Keratinocyte (primary cell): ENCODE measurements at places on chromosomes 16 and 17.

GRCh38 chr16:59124056-59124455 lies 389.9 kb upstream of the GOT2 start:
- DNase-seq = no peak

- DNase-seq = no peak
Measured at GRCh38 chr16:84838383-84838948, 18.7 kb downstream of the CRISPLD2 start.

- no peak for DNase-seq
Measured at GRCh38 chr16:11079652-11080187, 135.4 kb downstream of the CLEC16A start.

DNA sequence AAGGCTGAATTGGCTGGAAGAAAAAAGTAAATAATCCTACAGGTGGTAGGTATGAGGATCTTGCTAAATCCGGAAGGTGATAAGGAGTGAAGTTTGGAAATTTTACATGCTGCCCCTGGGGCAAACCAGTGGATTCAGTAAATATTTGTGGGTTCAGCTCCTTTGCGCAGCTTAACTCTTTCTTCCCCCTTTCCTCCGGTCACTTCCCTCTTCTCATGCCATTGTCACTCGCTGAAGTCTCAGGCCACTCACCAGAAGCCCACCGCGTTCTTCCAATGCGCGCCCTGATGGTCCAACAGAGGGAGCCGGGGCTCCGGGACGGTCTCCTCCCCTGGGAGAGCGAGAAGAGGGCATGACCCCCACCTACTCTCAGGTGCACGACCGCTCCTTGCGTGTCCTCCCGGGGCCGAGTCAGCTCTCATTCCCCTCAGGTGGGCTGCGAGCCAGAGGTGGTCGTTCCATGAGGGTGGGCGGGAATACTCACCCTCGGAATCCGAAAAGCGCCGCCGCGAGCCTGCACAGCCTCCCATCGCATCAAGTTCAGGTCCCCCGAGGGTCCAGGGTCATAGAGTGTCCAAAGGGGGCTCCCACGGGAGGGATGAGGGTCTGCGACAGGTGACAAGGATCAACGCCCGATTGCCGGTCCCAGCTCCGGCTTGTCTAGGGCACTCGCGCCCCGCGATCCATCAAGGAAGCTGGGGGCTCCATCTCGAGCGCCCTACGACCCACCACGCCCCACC lies 474 bp downstream of the CLN3 start:
- no peak for DNase-seq

DNA sequence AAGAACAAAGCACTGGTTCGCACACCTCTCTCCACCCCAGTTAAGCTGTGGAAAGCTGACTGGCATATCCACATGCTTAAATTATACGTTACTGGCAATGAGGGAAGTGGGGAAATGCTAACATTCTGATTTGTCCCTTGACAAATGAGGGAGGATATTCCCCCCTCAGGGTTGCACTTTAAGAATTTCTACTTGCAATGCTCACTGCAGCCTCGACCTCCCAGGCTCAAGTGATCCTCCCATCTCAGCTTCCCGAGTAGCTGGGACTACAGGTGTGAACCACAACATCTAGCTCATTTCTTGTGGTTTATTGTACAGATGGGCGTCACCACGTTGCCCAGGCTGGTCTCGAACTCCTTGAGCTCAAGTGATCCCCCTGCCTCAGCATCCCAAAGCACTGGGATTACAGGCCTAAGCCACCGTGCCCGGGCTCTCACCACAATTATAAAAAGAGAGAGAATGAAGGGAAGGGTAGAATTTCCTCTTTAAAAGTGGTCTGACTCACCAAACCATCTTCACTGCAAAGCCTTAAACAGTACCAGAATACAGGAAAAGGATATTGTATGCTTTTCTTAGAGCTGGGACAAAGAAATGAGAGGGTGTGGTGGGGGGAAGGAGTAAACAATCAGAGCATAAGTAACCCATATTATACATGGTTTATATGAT lies 38.9 kb downstream of the KANSL1 start:
- DNase-seq = no peak

- DNase-seq = no peak
Measured at GRCh38 chr16:14002416-14002990, 68.6 kb upstream of the MRTFB start.

GRCh38 chr16:84795329-84796053 lies 24.3 kb upstream of the CRISPLD2 start:
- no peak for DNase-seq

DNA sequence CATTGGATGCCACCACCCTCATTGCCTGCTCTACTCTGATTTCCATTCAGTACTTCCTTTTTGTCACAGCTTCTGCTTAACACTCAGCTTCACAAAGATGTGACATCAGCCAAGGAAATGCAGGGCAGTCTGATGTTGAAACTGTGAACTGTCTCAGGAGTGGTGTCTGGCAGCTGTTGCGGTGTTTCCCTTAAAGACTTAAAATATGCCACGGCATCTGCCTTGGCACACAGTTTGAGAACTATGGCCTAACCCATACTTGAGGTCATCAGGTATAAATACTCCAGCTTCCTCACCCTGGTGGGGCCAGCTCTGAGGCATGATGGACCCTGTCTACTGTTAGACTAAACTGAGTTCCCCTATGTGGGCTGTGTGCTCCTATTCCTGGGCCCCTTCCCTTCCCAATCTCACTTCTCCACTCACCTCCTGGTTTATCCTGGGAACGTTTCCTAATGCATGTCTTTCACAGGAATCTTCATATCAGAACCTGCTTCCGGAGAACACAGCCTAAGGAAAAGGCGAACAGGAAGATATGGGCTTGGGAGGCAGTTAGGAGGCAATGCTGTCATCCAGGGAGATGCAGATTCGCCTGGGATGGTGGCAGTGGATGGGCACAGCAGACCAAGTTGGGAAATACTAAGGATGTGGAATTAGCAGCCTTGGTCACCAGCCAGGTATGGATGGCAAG lies 96.5 kb downstream of the WSCD1 start:
- DNase-seq = no peak

DNA sequence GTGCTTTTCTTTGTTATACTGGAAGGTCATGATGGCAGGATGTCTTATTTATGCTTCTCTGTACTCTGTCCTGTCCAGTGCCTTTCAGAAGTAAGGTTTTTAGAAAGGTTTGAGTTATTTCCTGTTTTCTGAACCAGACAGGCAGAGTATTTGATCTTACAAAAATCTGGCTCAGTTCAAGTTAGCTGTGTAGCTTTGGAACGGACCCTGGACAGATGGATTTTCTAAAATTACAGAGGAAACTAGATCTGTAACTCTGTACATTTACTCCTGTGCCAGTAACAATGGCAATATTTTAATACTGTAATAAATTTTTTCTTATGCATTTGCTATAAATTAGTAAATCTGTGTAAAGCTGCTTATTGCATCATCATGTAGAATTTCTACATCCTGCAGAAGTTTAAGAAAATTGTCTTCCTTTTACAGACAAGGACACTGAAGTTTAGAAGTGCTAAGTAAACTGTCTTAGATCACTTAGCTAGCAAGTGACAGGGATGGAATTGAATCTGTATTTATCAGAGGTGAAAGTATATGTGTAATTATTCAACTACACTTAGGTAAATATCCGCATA lies 347.6 kb downstream of the WWOX start:
- DNase-seq = no peak

GRCh38 chr16:14420721-14421488 lies 209.2 kb downstream of the PARN start:
- DNase-seq = no peak

GRCh38 chr16:88665148-88665547 lies 2.3 kb upstream of the MVD start:
- DNase-seq = no peak

DNA sequence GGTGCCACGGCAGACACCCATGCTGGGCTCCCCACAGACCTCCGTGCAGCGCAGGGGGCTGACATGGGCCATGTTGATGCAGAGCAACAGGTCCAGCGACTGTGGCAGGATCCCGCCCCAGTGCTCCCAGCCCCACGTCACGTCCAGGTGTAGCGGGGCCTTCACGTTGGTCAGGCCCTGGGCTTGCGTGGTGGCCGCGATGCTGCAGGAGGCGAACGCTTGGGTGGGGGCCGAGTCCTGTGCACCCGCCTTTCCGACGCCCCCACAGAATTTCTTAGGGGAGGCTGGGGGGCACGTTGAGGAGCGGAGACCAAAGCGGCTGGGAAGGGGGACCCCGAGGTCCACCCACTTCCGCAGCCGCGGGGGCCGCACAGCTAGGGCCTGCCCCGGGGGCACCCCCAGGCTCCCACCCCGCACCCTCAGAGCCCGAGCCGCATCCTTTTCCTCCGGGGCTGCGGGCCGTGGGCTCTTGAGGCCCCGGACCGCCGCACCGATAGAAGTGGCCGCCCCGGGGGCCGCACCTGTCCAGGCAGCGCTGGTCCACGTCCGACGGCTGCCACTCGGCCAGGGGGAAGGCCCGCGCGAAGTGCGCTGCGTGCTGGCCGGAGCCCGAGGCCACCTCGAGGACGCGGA lies 416 bp downstream of the METTL26 start:
- no peak for DNase-seq

DNA sequence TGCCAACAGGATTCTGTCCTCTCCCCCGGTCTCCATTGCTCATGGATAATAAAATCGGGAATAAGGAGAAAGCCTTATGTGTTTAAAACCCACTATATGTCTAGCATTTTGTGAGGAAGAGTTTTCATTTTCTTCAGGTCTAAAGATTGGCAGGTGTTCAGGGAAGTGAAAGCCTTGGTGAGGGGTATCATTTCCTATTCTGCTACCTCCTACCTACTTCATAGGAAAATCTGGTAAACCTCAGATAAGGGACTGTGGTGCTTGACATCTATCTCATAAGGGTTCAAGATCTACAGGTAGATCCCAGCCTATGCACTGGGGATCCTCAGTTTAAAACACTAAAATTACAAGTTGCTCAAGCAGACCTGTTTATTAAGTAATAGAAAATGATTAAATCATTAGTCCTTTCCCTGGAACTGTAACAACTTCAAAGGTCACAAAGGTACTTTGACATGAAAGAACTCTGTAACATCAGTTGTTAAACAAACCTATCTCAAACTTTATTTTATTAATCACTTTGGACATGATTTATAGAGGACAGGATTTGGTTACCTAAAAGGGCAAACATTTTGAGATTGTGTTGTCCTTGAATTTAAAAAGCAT lies 6.5 kb downstream of the MOSMO start:
- DNase-seq = no peak

DNA sequence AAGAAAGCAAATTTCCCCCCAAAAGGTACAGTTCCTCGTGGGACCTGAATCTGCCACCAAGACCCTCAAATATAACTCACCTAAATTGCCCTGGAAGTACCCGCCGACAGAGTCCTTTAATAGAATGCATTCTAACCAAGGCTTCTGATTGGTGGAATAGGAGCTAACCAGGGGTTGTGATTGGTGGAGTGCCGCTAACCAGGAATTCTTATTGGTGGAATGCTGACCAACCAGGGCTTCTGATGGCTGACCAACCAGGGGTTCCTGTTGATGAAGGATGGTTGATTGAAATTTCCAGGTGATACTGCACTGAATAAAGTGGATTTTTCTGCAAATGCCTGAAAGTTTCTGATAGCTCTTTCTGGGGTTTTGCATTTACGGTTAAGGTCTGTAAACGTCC lies 6.5 kb downstream of the TFAP4 start:
- no peak for DNase-seq

DNA sequence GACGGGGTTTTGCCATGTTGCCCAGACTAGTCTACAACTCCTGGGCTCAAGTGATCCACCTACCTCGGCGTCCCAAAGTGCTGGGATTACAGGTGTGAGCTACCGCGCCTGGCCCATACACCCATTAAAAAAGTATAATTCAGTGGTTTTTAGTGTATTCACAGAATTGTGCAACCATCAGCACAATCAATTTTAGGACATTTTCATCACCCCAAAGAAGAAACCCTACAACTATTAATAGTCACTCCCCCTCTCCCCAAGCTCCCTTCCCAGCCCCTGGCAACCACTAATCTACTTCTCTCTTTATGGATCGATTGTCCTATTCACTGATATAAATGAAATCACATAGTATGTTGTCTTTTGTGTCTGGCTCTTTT lies 3.8 kb upstream of the EEF2K start:
- DNase-seq = no peak

GRCh38 chr17:67068999-67069398 lies 24.6 kb downstream of the CACNG1 start:
- no peak for DNase-seq

DNA sequence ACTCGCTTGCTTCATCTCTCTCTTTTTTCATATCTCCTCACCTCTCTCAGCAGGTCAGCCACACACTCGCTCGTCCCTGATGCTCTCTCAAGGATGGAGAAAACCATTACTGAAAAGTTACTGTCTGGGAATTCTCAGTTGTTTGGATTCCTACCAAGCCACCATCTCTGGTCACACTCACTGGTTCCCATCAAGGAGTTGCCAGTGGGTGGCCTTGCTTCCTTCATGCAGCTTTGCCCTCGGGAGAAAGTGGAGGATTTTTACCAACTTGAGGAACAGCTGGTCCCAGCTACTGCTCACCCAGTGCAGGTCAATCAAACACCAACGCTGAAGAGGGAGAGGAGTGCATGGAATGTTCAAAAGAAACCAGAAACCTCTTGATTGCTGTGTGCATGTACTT lies 25.3 kb downstream of the MEOX1 start:
- DNase-seq = no peak

GRCh38 chr16:25060920-25061319 lies 45.8 kb upstream of the ARHGAP17 start:
- no peak for DNase-seq

GRCh38 chr16:68757625-68757935 lies 20.5 kb downstream of the CDH1 start:
- DNase-seq = no peak

- no peak for DNase-seq
Measured at GRCh38 chr16:66427871-66428681, 981 bp downstream of the BEAN1 start.

DNA sequence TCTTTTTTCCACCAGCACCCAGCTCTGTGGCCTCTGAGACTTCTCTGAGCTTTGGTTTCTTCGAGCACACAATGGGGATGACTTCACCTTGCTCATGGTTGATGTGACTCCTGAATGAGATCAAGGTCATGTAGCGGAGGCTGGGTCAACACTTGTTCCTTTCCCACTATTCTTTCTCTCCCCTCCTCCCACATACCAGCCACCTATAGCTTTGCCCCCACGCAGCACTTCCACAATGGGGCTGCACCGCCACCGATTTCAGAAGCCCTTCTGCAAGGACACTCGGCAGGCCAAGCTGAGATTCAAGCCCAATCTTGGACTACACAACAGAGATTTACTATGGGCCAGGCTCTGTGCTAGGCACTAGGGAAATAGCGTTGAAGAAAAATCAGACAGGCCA lies 14.4 kb downstream of the TRIM25 start:
- DNase-seq = no peak
